ENCODE measurements at places on chromosomes 1 and 21.

DNA sequence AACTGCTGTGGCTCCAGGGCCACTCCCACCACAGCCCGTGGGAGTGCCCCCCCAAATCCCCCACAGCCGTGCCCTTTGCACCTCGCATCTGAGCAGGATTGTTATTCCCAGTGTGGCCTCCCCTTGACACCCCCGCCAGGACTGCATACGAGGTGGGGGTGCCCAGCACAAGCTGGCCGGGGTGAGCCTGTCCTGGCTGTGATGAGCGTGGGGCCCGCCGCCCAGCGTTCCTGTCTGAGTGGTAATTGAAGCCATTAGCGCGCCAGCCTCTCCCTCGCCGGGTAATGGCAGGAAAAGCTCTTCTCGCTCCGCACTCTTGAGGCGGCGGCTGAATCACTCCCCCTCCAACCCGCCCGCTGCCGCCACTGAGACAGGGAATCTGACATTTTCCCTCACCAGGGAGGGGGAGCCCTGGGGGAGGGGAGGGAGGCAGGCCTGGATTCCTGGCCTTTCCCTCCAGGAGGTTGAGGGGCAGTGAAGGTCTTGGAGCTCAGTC lies 27.7 kb downstream of the PTPRF start:
- no peak for DNase-seq

DNA sequence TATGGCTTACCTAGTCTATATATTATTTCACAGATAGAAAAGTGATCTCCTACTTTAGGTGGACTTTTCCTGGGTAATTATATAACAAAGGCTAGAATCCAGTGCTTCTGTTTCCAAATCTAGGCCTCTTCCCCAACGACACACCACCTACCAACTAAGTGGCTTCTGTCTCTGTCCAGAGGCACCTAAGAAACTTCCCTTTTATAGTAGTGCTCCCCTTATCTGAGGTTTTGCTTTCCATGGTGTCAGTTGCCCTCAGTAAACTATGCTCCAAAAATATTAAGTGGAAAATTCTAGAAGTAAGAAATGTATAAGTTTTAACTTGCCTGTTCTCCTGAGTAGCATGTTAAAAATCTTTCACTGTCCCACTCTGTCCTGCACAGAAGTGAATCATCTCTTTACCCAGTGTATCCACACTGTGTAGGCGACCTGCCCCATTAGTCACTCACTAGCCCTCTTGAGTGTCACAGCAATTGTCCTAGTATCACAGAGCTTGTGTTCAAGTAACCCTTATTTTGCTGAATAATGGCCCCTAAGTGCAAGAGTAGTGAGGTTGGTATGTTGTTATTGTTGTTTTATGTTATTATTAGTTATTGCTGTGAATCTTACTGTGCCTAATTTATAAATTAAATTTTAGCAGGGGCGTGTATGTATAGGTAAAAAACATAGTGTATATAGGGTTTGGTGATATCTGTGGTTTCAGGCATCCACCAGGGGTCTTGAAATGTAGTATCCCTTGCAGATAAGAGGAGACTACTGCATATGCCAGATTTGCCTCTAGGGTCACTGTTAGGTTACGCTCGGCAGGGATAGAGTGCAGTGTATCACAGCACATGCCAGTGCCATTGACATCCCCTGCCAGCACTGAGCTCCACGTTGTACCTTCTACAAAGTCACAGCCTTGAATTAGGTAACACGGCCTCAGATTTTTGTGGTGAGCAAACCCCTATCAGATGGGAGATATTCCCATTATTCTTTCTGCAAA lies 14.7 kb upstream of the CD53 start:
- DNase-seq: no peak

- DNase-seq: no peak
Observed at GRCh38 chr1:241947354-241947753, 10.2 kb upstream of the BECN2 start.

DNA sequence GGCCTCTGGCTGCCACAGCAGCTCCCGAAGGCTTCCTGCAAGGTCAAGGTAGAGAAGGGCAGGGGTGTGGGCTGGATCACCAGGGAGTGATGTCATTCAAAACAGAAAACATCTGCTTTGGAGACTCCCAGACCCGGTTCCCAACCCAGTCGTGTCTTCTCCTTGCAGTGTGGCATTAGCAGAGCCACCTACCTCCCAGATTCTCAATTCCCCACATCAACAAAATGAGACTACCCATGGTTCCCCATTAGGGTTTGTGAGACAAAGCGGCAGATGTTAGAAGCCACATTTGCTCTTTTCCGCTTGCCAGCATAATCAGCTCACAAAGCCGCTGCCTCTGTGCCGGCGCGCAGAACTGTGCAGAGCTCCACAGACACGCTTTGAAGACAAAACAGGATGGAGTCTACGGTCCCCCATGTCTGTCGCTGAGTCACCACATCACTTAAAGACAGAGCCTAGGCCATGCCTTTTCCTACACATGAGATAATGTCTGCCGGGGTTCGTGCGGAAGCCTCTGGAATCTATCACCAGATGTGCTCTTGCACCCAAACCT lies 12.5 kb downstream of the KIF17 start:
- no peak for DNase-seq

GRCh38 chr1:82044536-82044935 lies 243.8 kb downstream of the ADGRL2 start:
- no peak for DNase-seq

GRCh38 chr21:29184037-29184436 lies 53.6 kb downstream of the MAP3K7CL start:
- DNase-seq: no peak

- DNase-seq: no peak
Observed at GRCh38 chr1:11158720-11159321, 30.3 kb upstream of the ANGPTL7 start.

DNA sequence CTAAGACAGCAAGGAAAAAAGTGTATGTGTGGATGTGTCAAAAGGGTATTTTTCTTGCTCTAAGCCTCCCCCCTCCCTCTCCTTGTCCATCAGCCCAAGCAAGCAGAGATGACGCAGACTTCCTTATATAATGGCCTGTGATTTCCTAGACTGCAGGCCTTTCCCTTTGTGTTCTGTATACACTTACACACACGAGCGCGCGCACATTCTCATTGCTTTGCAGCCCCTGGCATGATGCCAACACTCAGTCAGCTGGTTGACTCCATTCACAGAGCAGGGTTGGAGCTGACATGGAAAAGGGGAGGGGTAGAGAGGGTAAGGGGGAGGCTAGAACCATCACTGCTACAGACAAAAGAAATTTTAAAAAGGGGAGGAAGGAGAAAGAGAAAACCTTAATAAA lies 41.8 kb downstream of the GATAD2B start:
- DNase-seq: no peak

GRCh38 chr1:12636098-12636950 lies 7.6 kb upstream of the AADACL4 start:
- DNase-seq: no peak

DNA sequence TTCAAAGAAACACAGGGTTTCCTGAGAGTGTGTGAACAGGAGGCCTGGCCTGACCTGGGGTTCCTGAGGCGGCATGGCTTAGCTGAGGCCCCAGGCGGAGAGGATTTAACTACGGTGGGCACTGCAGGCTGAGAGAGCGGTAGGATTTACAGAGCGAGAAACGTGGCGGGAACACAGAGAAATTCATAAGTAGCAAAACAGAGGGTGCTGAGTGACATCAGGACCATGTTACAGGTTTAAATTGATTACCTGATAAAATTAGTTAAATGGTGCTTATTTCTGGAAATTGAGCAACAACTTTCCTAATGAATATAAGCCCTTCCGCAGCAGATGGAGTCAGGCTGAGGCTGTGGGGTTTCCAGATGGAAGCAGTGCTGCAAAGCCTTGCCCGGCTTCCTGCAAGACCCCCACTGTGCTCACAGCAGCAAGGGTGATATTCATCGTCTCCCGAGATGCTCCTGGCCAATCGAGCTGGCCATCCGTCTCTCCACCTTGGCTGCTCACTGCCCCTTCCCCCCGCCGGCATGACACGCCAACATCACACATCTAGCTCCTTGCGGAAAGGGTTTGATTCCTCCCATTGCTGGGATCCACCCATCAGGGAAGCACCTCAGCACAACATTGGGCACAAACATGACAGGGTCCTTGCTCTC lies 69.4 kb upstream of the MORC3 start:
- no peak for DNase-seq

DNA sequence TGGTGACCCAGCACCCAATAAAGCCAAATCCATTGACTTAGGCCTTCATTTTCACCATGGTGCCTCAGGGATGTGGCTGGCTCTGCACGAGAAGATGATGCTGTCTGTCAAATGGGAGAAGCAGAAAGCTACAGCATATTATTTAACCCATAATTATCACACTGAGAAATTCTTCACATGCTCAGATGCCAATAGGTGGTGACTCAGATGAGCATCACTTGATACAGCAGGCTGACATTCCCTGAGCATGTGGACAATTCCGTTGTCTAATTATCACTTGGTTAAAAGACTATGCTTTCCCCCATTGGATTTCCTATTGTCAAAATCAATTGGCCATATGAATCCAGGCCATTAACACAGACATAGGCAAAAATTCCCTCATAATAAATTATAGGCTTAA lies 44.0 kb upstream of the HSD3B1 start:
- no peak for DNase-seq

DNA sequence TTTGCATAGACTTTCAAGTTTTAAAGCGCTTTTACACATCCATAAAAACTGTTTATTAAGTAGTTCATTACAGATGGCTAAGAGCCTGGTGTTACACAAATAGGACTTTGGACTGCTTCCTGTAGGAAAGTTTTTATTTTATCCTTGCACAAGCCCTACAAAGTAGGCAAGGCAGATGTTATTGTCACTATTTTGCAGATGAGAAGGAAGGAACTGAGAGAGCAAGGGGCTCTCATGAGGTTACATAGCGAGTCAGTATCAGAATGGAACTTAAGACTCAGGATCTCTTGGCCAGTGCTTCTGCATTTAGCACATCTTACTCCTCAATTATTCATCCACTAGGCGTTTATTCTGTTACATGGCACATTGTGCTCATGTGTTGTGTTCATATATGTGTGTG lies 2.6 kb upstream of the MAPKAPK2 start:
- no peak for DNase-seq

- DNase-seq: no peak
Observed at GRCh38 chr1:171422511-171422910, 62.8 kb upstream of the PRRC2C start.

- DNase-seq: no peak
Observed at GRCh38 chr1:55233145-55233777, 18.1 kb upstream of the USP24 start.

- no peak for DNase-seq
Observed at GRCh38 chr1:197915260-197915861, 1.8 kb upstream of the LHX9 start.

GRCh38 chr1:232084584-232085223 lies 458.1 kb downstream of the DISC1 start:
- no peak for DNase-seq

DNA sequence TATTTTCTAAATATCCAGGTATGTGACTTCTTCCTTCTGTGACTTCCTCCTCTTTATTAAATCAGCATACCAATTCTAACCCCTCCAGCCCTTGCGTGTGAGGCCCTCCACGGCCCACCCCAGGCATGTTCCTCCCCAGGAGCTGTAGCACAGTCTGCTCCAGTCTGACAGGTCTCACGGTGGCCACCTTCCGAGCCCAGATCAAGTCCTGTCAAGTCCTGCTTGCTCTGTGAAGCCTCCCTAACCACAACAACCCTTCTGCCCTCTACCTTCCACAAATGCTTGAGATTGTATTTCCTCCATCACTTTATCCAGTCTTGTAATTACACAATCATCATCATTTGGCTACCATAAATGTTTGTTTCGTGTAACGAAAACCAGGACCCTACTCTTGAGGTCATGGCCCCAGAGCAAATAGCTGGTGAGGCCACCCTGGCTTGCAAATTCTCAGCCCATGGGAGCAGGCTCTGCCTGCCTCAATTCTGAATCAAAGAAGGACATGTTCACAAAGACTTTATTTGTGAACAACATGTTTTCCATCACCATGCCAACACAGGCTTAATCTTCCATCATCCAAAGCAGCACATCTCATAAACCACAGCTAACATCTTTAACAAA lies 33.0 kb upstream of the S100A7 start:
- DNase-seq: no peak

- no peak for DNase-seq
Observed at GRCh38 chr1:14681182-14681581, 82.7 kb downstream of the KAZN start.

DNA sequence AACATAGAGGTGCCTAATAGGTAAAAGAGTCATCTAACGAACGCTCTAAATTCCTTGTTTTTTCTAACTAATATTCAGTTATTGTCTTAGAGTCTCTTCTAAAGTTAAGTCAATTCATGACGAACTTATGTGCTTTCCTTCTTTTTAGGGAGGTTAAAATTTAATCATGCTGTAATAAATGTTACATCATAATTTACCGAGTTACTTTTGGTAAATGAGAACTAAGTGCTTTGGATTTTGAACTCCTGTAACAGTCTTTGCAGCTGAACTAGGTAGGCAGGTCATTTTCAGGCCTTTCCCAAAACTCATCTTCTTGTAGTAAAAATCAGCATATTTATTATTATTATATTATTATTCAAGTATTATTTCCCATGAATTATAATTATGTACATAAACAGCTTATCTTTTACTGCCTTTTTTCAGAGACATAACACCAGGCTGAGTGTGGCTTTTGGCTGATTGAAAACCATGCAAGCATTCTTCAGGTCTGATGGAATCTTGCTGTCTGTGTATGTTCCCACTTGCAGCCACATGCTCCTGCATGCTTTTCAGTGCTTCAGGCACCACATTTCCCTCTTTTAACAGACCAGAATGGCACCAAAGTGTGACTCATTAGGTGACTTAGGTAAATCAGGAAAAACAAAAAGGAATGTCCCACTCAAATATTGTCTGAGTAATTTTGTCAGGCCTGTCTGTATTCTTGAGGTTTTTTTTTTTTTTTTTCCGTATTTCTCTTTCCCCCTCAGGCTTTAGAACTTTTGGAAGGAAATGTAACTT lies 81.0 kb upstream of the CD55 start:
- no peak for DNase-seq

- no peak for DNase-seq
Observed at GRCh38 chr1:109933856-109934711, 23.4 kb downstream of the CSF1 start.

DNA sequence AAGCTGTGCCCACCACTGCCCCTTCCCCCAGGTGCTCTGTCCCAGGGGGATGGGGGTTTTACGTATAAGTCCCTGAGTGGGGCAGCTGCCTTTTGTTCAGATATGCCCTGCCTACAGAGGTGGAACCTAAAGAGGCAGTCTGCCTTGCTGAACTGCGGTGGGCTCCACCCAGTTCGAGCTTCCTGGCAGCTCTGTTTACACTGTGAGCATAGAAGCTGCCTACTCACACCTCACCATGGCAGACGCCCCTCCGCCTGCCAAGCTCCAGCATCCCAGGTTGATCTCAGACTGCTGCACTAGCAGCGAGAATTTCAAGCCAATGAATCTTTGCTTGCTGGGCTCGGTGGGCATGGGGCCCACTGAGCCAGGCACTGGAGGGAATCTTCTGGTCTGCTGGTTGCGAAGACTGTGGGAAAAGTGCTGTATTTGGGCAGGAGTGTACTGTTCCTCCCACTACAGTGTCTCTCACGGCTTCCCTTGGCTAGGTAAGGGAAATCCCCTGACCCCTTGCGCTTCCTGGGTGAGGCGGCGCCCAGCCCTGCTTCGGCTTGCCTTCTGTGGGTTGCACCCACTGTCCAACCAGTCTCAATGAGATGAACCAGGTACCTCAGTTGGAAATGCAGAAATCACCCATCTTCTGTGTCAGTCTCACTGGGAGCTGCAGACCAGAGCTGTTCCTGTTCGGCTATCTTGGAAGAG lies 17.6 kb upstream of the RWDD3 start:
- no peak for DNase-seq

Data from activated T-helper 1 cell treated with Interleukin-2 at 50 U/mL for 16 hours (primary cell).